Progenitor cell of endocrine pancreas (in vitro differentiated cells): ENCODE measurements at places on chromosomes 11 and 22.
A peak's percentile ranks its signal among the peaks of the same experiment; 100 is the strongest.

DNA sequence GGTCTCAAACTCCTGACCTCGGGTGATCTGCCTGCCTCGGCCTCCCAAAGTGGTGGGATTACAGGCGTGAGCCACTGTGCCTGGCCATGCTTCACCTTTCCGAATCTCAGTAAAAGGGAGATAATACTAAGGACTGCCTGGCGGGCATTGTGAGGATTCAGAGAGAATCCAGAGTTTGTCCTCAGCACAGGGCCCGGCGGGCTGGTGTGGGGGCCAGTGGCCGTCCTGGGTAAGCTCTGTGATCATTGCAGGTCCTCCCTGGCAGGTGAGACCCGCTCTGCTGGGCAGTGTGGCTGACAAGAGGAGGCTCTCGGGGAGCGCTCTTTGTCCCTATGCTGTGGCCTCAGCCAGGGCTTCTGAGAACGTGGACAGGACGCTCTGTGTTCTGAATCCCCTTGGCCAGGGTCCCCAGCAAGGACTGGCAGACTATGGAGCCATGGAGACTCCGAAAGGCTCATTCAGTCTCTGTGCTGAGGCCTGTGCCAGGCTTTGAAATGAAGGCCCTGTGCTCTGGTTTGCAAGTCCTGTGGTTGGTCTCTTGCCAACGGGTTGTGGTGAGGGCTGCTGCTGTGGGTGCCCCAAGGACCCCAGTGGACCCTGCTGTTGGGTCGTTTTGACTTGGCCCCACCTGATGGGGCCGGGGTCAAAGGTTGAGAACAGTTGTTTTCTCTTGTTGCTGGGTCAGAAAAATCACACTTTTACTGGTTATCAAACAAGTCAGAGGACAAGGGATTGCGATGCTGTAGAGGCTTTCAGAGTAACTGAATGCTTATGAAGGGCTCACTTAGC lies 2.1 kb downstream of the TPCN2 start:
- H3K36me3 ChIP-seq, result peaks cover 3% of the 10 kb centered on the region
- peaks cover 8% of the 10 kb centered on the region for H3K4me1 ChIP-seq
- H3K27me3 ChIP-seq, result peaks cover 3% of the 10 kb centered on the region
- H3K27ac ChIP-seq, result no peak overlapping the region
- H3K4me3 ChIP-seq, result peak overlapping the region; percentile 74
- DNase-seq, result no peak

GRCh38 chr11:47605921-47606320 lies 11.7 kb upstream of the C1QTNF4 start:
- DNase-seq, result no peak
- no peak overlapping the region for H3K27ac ChIP-seq
- no peaks in the 10 kb centered on the region for H3K27me3 ChIP-seq
- no peaks in the 10 kb centered on the region for H3K36me3 ChIP-seq
- no peak overlapping the region for H3K4me3 ChIP-seq
- H3K4me1 ChIP-seq, result peaks cover 9% of the 10 kb centered on the region

DNA sequence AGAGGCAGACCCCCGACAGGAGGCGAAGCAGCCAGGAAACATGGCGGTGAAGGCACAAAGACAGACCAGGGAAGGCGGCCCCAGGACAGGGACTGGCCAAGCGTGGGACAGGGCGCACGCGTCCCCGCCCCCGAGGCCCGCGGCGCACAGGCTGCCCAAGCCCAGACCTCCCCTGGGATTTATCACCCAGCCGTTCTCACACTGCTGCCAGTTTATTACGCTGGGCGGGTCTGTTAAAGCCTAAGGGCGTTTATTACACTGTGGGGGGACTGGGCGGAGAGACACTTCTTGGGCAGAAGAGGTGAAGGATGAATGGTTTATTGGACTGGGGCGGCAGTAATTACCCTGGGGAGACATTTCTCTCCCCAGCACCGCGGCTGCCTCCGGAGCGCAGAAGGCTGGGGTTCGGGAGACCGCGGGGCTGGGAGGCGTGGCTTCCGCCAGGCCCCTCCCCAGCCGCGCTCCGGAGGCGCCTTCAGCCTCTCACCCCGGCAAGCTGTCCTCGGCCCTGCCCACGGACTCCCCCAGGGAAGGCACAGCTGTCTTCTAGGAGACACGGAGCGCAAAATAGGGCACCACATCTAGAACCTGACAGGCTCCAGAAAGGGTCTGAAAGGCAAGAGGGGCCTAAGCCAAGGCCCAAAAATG lies 47.1 kb downstream of the SLC22A12 start:
- peak overlapping the region; percentile 51 for H3K4me3 ChIP-seq
- no peaks in the 10 kb centered on the region for H3K36me3 ChIP-seq
- no peak for DNase-seq
- no peak overlapping the region for H3K27ac ChIP-seq
- H3K4me1 ChIP-seq, result no peaks in the 10 kb centered on the region

DNA sequence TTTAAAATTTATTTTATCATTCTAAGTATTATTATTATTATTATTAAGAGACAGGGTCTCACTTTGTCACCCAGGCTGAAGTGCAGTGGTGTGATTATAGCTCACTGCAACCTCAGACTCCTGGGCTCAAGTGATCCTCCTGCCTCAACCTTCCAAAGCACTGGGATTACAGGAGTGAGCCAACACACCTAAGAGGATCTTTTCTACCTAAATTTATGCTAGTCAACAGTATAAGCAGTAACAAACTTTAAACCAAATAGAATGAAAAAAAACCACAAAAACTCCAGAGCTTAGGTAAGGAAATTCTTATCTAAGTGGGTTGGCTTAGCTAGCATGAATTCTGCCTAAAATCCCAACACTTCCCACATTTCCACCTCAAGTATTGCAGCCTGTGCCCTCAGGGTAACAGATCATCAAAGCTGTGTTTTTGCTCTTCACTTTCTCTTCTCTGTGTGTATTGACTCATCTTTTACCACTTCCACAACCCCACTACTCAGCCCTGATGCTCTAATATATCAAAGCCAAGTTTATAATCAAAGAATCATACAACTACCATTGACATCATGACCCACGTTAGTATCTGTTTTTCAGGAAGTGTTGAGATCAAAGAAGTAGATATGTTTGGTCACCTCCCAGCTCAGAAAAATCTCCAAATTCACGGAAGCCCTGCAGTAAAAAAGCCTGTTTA lies 93.7 kb upstream of the SPON1 start:
- H3K27ac ChIP-seq, result no peak overlapping the region
- H3K4me1 ChIP-seq, result peaks cover 13% of the 10 kb centered on the region
- DNase-seq, result no peak
- peaks cover 21% of the 10 kb centered on the region for H3K27me3 ChIP-seq
- H3K36me3 ChIP-seq, result no peaks in the 10 kb centered on the region
- no peak overlapping the region for H3K4me3 ChIP-seq

- no peak for DNase-seq
- H3K4me1 ChIP-seq, result peaks cover 2% of the 10 kb centered on the region
- peaks cover 3% of the 10 kb centered on the region for H3K27me3 ChIP-seq
- no peaks in the 10 kb centered on the region for H3K36me3 ChIP-seq
- no peak overlapping the region for H3K4me3 ChIP-seq
- no peak overlapping the region for H3K27ac ChIP-seq
Observed at GRCh38 chr11:118845369-118845768, 38.3 kb upstream of the CXCR5 start.

DNA sequence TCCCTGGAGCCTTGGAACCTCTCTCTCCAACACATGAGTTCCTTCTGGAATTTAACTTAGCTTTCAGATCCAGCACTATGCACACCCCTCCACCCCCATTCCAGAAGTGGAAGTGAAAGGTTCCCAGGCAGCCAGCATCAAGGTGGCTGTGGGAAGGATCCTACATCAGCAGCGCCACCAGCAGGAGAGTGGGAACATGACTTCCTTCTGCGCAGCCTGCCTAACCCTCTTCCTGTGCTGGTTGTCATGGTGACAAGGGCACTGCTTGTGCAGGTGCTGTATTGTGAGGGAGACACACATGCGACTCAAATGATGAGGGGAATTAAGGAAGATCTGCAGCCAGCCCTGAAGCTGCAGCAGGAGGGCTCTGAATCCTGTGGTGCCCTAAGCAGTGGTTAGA lies 904.5 kb upstream of the API5 start:
- H3K4me3 ChIP-seq, result no peak overlapping the region
- peak overlapping the region; percentile 46 for H3K27ac ChIP-seq

DNA sequence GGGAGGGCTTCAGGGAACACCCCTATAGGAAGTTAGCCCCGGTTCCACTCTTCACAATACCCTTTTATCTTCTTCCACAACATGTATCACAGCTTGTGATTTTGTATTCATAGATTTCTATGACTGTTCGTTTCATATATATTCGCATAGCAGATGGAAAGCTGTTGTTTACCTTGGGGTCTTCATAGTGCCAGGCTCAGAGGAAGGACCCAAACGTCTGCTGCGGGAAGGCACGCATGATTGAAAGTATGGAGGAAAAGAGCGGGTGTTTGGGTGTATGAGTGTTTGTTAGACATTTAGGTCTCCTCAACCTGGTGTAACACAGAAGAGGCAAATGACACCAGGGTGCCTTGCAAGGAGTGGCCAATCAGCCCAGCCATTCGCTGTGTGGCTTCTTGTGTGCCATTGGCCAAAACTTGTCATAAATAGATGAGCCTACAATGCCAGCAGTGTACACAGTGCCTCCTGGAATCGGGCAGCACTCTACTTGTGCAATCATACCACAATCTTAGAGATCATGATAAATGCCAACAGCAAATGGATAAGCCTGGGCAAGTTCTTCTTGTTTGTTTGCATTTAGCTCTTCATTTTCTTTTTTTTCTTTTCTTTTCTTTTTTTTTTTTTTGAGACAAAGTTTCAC lies 10.9 kb upstream of the ADA2 start:
- no peak overlapping the region for H3K27ac ChIP-seq
- H3K36me3 ChIP-seq, result no peaks in the 10 kb centered on the region
- H3K4me1 ChIP-seq, result peaks cover 4% of the 10 kb centered on the region
- H3K27me3 ChIP-seq, result peaks cover 17% of the 10 kb centered on the region
- DNase-seq, result no peak
- H3K4me3 ChIP-seq, result no peak overlapping the region
